ENCODE measurements at places on chromosomes 12 and 14.

GRCh38 chr12:66118240-66118891 lies 12.2 kb downstream of the LLPH start:
- DNase-seq, result no peak

DNA sequence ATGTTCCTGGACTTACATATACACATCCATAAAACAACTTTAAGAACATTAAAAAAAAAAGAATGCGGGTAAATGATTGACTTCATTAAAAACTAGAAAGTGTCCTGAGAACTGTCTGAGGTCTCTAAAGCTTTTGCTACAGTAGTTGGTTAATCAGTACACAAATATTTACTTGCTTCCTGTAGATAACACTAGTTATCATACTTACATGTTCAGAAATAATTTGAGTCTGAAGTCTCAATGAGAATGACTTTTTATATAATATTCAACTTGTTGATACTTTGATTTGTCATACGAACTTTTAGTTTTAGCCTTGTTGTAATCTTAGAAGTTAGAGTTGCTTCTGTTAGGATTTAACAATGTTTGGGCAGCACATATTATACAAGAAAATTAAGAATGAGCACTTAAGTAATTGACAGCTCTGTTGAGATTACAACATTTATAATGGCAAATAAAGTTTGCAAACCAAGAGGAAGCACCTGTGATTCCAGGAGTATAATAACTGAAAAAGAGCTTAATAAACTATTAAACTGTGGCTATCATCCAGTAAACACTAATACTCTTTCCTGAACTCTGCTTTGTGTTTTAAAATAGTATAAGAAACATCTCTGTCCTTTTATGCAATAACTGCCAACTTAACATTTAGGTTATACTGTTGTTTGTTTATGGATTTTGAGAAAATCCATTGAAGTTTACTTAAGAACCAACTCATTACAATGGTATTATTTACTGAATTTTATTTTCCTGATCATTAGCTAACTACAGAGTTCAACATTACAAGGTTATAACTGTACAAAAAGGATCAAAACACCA lies 131.7 kb downstream of the MIPOL1 start:
- no peak for DNase-seq

DNA sequence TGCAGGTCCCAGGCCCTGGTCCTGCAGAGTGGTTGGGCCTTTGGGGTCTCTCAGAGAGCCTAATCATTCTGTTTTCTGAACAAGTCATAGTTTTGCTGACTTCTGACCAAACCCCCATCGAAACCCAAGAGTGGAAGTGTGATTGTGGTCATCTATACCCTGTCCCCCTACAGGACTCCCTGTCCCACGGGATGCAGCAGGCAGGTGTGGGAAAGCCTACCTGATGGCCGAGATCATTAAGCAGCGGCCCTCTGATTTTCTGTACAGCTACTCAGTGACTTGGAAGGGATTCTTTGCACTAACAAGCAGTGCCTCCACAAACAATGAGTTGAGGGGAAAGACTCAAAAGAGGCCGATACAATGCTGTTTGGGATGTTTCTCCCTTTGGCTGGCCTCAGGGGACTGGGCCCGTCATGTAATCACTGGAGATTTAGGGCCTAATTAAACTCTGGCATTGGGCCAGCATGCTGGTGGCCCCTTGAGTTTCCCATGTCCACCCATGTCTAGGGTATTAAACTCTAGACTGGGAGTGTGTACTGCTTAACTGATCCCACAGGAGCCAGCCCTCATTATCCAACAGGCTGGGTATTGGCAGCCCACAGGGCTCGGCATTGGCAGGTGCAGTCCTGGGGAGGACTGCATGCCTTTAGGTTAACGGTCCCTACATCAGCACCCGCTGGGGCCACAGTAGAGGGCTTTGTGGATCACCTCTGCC lies 192.8 kb downstream of the ZFP36L1 start:
- DNase-seq, result no peak

GRCh38 chr12:43880547-43880946 lies 44.7 kb downstream of the TMEM117 start:
- no peak for DNase-seq

DNA sequence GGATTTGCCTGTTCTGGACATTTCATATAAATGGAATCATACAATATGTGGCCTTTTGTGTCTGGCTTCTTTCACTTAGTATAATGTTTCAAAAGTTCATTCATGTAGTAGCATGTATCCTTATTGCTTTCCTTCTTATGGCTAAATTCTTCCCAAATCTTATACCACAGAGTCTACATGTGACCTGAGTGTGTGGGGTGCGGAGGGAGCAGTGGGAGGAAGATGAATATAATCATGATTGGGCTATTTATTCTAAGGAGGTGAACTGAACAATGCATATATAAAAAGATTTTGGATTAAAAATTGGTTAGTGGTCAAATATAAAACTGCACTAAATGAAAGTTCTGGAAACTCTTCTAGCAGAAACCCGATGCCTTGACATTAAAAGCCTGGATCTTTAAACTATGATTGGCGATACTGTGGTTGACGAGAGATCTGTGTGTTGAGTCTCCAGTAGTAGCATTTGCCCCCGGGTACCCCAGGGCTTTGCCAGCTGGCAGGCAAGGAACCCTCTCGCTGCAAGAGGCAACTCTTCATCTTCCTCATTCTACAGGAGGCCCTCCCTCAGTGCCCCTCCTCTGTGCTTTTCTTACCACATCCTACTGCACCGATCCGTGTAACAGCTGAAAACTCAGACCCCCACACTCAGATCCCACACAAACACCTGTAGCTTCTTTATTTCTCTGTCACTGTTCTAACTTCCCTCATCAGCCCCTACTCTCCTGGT lies 2.6 kb downstream of the CYP46A1 start:
- DNase-seq, result no peak

GRCh38 chr12:131990066-131990979 lies 40.6 kb downstream of the EP400 start:
- DNase-seq, result peak; percentile 38

GRCh38 chr12:130385193-130385592 lies 47.5 kb downstream of the PIWIL1 start:
- DNase-seq, result no peak

DNA sequence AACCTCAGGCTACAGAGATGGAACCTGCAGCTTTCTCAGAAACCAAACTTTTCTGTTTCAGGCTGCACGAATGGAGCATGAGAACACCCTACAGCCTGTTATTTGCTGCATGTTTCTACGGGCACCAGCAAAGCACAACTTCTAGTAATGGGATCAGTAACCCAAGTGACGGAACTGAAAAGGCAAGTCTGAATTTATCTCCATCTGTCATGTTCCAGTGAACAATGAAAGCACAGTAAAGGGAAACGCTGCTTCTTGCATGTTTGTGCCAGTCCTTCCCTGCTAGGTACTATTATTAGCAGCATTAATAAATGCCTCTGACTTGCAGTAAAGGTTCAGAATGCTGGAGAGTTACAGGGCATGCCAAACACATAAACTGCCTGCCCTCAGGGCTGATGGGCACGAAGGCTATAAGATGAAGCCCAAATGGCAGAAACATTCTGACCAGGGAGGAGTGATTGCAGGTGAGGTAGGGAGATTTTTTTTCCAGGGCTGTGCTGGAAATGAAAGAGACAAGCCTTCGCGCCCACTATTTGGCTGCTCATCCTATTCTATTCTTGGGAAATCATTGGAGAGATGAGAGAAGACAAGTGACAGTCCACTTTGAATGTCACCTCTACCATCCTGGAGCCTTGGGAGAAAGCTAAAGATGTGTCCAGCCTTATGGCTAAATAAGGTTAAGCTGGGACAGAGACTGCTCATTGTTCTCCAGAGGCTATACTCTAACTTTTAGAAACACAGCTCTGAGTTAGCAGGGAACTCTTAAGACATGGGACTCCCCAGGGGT lies 100.4 kb upstream of the PLXNC1 start:
- DNase-seq, result no peak

- peak; percentile 47 for DNase-seq
Measured at GRCh38 chr14:22886500-22887259, 3.7 kb downstream of the REM2 start.

- DNase-seq, result no peak
Measured at GRCh38 chr12:24328261-24328660, 378.8 kb upstream of the SOX5 start.

DNA sequence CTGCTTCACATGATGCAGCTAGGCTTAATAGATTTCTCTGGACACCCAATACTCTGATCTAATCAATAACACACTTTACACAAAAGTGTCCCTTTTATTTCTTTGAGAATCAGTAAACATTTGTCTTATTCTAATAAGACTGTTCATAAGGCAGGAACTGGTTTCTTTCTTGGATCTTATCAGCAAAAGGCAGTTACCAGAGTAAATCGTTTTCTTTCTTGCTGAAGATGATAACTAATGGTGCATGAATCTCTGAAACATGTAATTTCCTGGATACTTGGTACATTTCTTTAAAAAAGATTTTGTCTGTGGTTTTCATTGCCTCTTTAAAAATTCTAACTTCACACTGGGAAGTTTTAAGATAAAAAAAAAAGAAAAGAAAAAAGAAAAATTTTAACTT lies 39.6 kb downstream of the WIF1 start:
- DNase-seq, result no peak

GRCh38 chr12:95605875-95606274 lies 54.6 kb upstream of the USP44 start:
- DNase-seq, result no peak

DNA sequence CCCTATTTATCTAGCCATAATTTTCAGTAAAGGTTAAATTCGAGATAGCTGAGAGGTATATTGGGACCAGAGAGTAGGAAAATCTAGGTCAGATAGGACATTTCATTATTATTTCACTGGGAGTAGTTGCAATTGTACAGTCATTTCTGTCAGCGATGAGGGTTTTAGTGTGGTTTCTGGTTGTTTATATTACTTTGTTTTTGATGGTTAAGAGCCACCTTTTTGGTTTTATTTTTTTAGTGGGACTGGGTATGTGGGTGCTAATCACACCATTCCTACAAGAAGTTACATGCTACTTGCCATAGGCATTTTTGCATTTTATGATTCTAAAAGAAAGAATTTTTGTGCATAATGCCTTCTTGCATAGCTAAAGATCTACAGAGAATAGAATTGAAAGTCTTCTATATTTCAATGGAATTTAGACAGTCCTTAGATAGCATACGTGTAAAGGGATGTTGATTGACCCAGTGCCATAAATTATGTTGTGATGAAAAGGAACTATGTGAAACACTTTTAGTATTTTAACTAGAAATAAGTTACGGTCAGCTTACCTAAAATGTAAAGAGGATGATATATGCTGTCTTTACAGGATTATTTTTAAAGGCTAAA lies 85.2 kb downstream of the KTN1 start:
- DNase-seq, result peak; percentile 22

GRCh38 chr12:12384571-12385340 lies 27.9 kb downstream of the BORCS5 start:
- no peak for DNase-seq

DNA sequence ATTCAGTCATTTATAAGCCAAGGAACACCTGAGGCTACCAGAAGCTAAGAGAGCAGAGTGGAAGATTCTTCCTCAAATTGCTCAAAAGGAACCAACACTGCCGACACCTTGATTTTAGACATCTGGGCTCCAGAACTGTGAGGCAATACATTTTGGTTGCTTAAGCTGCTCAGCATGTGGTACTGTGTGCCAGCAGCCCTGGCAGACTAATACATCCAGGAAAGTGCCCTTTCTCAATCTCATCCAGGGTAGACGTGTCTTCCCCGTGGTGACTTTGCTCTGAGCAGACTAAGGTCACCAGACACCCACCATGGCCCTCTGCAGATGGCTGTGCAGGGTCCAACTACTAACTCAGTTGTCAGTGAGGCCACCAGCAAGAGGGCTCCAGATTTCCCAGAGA lies 122.8 kb downstream of the VRK1 start:
- DNase-seq, result no peak

- no peak for DNase-seq
Measured at GRCh38 chr12:131863711-131864396, 30.6 kb upstream of the ULK1 start.
